ENCODE measurements at places on chromosomes 5 and 9.

GRCh38 chr9:12185856-12186255 is 507.3 kb upstream of the TYRP1 start:
- DNase-seq: no peak

GRCh38 chr9:99722877-99723276 is 98.8 kb upstream of the NR4A3 start:
- DNase-seq: no peak

GRCh38 chr5:56615361-56616153 is 199.8 kb upstream of the MAP3K1 start:
- DNase-seq: no peak

GRCh38 chr9:109408759-109409462 is 88.1 kb upstream of the EPB41L4B start:
- DNase-seq: no peak

DNA sequence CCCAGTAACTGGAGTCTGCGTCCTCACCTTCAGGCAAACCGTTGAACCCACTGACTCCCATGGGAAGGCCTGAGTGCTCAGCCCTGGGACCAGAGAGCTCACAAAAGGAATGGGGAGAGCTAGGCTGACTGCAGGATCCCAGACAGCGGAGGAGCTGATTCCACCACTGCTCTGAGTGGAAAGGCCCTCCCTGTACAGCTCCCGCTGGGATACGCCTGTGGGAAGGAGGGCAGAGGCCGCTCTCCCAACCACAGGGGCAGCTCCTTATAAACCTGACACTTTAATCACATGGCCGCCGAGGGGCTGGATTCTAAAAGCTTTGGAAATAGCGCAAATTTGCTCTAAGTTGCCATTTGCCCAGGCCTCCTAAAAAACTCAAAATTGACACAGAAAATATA is 37.1 kb downstream of the DBH start:
- DNase-seq: no peak

DNA sequence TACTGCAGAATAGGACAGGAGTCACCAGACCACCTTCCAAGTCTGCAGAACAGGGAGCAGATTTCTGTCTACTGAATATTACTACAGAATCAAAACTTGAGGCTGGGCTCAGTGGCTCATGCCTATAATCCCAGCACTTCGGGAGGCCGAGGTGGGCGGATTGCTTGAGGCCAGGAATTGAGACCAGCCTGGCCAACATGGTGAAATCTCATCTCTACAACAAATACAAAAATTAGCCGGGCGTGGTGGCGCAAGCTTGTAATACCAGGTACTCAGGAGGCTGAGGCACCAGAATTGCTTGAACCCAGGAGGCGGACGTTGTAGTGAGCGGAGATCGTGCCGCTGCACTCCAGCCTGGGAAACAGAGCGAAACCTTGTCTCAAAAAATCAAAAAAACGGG is 710.8 kb upstream of the WWC1 start:
- DNase-seq: no peak

DNA sequence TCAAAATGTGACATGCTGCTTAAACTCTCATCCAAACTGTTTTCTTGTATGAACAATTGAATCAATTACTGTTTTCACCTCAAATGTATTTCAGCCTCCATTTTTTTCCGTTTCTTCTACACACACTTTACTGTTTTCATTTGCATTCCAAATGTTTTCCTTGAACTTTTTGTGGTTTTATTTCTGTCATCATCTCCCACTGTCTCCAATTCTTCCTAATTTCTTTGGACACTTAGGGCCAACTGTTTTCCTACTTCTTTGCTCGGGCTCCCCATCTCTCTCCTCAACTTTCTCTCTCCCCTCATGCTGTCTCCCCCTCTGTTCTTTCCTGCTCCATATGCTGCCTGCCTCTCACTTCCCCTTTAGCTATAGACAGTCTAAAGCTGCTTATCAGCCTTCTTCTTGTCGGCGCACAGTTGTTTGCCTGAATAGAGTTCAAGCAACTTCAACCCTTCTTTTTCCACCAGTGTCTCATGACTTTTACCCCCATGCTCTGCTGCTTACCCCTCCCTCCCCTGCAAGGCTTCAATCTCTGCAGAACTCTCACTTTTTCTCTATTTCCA is 443.4 kb downstream of the DTWD2 start:
- DNase-seq: no peak

GRCh38 chr5:55232271-55232984 is 980 bp downstream of the CCNO start:
- DNase-seq: no peak

DNA sequence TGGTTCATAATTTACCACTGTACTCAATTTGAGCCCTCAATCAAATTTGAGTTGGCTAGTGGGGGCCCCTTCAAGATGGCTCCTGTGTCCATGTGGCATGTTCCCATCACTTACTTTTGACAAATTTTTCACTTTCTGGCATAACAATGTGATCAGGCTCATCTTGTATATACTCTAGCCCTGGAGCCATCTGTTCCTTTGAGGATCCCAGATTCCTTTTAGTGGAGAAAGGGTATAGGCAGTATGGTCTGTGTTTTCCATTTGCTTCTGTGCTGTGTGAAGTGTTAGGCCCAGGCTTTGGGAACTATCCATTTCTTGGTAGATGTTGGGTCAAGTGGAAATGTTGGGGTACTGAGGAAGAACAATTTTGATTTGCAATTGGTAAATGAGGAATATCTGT is 45.7 kb downstream of the SH3GL2 start:
- no peak for DNase-seq

GRCh38 chr5:7976411-7977190 is 107.7 kb downstream of the MTRR start:
- DNase-seq: no peak

- DNase-seq: no peak
Observed at GRCh38 chr9:69801989-69802388, 18.6 kb upstream of the CFAP95 start.

DNA sequence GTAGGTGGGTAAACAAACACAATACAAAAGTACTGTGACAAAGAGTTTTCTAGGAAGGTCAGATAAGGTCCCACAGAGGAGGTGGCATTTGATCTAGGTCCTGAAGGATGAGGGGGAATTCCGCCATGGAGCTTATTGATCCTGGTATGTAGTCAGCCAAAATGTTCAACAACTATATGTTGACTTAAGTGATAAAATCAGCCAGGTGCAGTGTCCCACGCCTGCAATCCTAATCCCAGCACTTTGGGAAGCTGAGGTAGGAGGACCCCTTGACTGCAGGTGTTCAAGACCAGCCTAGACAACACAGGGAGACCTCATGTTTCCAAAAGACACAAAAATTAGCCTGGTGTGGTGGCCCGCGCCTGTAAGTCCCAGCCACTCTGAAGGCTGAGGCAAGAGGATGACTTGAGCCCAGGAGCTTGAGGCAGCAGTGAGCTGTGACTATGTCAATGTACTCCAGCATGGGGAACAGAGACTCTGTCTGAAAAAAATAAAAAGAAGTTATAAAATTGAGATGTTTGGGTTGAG is 46.4 kb upstream of the PLIN2 start:
- DNase-seq: no peak

DNA sequence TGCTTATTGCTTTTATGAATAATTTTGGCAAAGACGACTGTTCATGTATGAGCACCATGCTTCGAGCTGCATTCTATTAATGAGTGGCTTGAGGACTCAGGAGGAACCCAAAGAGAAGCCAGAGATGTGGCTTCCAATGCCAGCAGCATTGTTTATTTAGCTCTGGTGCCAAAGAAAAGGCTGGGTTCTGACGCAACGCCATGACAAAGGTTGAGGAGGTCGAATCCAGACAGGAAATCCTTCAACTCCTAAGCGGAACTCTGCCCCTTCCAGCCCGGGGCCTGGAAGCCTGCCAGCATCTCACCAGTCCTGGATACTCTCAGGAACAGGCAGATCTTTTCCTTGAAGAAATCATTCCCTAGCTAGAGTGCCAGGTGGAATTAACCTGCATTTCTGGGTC is 104.4 kb downstream of the ARHGAP26 start:
- DNase-seq: no peak

- DNase-seq: no peak
Observed at GRCh38 chr9:95383185-95383676, 65.7 kb upstream of the FANCC start.

- DNase-seq: no peak
Observed at GRCh38 chr9:26324786-26325443, 567.7 kb downstream of the CAAP1 start.

- no peak for DNase-seq
Observed at GRCh38 chr5:101878190-101878589, 417.9 kb downstream of the SLCO4C1 start.

GRCh38 chr9:130042406-130042884 is 544 bp downstream of the FNBP1 start:
- DNase-seq: peak; percentile 39

GRCh38 chr5:114362197-114362976 is 517 bp downstream of the KCNN2 start:
- no peak for DNase-seq

DNA sequence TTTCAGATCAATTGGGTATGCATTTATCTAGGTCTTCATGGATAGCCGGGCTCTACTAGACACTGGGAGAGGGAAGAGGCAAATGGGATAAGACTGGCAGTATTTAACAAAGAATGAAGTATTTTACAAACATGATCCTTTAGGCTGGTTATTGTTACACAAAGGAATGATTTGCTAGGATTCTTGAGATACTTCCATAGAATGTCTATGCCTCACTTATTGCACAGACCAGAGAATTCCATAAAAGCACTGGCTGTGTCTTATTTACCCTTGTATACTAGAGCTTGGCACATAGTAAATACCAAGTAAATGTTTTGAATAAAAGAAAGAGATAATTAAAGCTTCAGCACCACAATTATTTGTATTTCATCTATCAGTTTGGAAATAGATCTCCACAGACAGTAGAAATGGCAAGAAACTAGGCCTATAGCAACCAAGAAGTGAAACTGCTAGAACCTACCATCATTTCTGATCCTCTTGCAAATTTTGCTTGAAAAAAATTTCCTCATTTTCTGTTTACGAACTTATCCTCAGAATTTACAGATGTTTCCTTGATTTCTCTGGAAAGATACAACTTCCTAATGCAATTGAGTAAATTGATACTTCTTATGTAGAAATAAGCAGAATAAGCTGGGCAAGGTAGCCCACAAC is 3.8 kb downstream of the PDCD1LG2 start:
- no peak for DNase-seq

DNA sequence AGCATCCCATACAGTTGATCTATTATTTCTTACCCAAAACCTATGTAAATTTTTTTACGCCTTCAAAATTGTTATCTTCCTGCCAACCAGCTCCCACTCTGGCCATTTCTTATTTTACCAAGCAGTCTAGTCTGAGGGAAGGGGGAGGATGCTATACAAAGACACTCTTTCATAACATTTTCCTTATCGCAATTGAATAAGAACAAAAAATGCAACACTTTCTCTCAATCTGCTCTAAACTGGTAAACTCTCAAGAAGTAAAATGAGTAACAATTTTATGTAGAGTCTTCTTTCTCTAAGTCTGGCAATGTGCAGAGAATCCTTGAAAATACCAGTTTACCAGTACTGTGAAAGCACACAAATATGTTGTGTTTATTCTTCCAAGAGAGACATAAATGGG is 1216.3 kb downstream of the PTPRD start:
- no peak for DNase-seq

- no peak for DNase-seq
Observed at GRCh38 chr5:13107537-13107936, 837.0 kb downstream of the DNAH5 start.

DNA sequence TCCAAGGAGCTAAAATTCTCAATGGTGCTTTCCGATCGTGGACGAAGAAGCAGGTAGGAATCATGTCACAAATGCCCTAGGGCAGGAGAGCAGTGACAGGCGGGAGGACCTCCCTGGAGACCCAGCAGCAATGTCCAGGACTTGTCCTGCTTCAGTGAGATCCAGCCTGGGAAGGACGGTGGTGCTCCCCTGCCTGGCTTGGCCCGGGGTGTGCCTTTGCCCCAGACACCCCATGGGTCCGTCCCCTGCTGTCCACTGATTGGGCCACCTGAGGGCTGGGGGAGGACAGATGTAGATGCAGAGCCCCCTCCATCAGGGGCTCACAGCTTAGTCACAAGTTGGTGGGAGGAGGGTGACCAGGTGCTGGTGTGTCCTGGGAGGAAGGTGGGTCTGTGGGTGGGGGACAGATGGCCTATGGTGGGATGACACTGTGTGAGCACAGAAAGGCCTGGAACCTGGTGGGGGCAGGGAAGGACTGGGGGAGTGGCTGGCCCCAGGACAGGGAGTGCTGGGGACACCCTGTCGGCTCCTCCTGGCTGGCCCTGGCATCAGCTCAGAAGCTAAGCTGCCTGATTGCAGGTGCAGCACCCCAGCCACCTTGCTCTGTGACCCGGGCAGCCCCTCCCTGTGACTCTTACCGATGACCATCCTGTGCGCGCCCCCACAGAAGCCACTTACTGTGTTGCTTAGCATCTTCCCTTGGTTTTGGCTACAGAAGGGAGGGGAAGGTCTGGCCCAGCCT is 82.0 kb downstream of the PHF2 start:
- DNase-seq: no peak

GRCh38 chr5:78888580-78889368 is 96.3 kb downstream of the ARSB start:
- DNase-seq: no peak

GRCh38 chr5:149504677-149505076 is 46.6 kb downstream of the CSNK1A1 start:
- no peak for DNase-seq

DNA sequence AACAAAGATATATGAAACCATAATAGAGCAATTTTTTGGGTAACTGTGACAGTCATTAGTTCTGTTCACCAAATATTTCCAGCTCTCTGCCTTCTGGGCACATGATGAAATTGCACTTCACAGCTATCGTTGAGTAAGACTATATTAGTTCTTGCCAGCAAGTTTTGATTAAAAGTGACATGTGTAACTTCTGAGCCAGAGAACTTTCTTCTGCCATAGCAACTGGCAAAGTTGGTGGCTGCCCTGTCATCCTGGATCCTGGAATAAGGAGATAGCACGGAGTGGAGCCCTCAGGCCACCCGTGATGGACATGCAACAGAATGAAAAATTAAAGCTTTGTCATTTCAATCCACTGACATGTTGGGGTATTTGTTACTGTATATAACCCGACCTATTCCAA is 194.4 kb upstream of the VCAN start:
- no peak for DNase-seq

GRCh38 chr5:117803533-117803932 is 1184.8 kb downstream of the DTWD2 start:
- DNase-seq: no peak

DNA sequence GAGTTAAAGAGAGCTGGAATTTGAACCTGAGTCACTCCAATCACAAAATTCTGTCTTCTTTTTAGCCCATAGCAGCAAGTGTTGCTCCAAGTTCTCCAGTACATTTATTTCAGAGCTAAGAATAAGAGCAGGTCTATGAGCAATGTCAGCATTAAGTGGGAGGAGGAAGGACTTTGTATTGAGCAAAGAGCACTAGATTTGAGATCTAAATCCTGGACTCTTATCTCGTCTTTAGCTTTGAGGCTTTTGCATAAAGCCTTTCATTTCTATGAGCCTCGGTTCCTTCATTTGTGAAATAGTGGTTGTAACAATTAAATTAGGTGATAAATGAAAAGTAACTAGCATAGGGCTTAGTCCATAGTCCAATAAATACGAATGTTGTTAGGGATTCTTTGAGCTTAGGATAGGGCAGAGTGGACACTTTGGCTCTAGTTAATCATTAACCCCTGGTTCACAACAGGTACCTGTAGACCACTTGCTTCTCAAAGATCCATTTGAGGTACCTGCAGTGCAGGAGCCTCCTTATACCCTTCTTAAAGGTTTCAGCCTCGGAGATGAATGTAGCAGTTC is 464.1 kb upstream of the KLF4 start:
- DNase-seq: no peak
